Activated CD4-positive, alpha-beta T cell treated with anti-CD3 and anti-CD28 coated beads, Interleukin-2, amount 50 U/mL, for 4 hours (primary cell): ENCODE measurements at places on chromosomes 13 and 19.

- DNase-seq = peak; percentile 98
These were observed 19.7 kb downstream of the RFX1 start for GRCh38 chr19:13986348-13986904.

DNA sequence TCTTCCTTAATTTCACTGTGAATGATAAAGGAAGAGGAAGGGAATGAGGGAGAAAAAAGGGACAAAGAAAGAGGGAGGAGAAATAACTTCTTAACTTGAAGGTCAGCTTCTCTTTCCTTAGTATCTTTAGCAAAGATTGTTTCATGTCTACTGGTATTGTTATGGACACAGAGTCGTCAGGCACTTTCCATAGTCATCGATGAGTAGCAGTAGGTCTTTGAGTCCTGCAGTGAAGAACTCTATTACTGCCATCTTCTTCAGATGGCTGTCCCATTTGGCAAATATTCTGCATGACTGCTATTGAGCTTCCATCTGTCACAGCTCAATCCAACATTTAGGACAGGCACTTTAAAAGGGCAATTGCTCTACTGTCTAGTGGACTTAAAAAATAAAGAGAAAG, 2463.1 kb downstream of the PCDH9 start:
- DNase-seq = no peak

DNA sequence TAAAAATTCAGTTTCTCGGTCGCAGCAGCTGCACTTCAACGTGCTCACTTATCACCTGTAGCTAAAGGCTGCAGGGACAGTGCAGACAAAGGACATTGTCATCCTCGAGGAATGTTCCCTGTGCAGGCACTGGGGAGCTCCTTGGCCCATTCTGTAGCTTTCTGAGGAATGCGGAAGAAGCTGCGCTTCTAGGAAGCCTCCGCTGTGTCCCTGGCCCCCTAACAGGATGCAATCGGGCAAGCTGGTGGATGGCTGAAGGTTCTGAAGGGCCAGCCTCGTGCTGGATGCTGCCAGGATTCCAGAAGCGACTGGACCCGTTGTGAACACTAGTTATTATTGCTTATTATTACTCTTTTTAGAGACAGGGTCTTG, 8.1 kb downstream of the ANO8 start:
- no peak for DNase-seq

DNA sequence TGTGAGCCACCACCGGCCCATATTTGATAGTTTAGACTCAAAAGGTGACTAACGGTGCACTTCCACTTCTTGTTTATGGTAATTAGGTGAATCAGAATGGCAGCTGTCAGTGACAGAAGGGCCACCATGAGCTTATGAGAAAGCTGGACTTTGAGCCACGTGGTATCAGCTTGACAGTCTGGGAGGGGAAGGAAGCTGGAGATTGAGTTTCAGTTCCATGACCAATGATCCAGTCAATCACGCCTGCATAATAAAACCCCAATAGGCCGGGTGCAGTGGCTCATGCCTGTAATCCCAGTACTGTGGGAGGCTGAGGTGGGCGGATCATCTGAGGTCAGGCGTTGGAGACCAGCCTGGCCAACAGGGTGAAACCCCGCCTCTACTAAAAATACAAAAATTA, 8.2 kb downstream of the EID2B start:
- no peak for DNase-seq

GRCh38 chr13:110251193-110251819, 55.7 kb downstream of the COL4A1 start:
- DNase-seq = no peak

DNA sequence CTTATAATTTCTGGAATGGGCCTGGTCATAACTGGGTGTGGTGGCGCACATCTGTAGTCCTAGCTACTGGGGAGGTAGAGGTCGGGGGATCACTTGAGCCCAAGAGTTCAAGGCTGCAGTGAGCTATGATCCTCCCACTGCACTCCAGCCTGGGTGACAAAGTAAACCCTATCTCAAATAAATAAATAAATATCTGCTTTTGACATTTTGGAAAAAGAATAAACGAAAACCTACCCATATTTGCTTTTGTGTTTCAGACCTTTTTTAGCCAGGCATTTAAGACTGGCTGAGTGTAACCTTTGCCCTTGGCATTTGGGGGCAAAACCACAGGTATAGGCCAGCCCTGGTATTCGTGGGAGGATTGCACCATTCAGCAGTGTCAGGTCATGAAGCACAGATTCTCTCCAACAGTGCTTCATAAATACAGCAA, 14.8 kb upstream of the RCBTB2 start:
- no peak for DNase-seq

- no peak for DNase-seq
These were observed 156.9 kb downstream of the USP12 start for GRCh38 chr13:27014406-27015359.

- no peak for DNase-seq
These were observed 2.7 kb downstream of the SPACA6 start for GRCh38 chr19:51695702-51696315.

GRCh38 chr19:12982648-12983047, 12.6 kb upstream of the NFIX start:
- DNase-seq = no peak

GRCh38 chr13:32902874-32903273, 113.3 kb upstream of the KL start:
- DNase-seq = no peak

DNA sequence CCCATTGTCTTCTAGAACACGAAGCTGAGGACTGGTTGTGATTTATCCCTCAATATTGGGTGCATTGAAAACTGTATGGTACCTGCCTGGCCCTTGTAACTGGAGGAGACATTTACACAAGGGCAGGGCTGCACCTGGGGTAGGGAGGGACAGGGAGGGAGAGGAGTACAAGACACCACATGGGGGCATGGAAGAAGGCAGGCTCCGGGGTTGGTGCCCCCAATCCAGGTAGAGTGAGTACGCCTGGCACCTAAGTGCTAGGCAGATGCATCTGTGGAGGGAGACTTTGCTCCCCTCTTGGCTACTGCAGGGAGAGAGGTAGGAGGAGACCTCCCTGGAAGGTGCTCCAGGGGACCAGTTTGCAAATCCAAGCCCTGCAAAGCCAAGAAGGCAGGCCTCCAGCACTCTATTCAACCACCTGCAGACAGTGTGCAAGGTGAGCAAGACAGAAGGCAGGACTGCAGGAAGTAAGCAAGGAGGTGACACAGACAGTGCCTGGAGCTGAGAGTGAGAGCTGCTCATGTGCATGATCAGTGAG, 19.4 kb upstream of the UQCRFS1 start:
- no peak for DNase-seq

DNA sequence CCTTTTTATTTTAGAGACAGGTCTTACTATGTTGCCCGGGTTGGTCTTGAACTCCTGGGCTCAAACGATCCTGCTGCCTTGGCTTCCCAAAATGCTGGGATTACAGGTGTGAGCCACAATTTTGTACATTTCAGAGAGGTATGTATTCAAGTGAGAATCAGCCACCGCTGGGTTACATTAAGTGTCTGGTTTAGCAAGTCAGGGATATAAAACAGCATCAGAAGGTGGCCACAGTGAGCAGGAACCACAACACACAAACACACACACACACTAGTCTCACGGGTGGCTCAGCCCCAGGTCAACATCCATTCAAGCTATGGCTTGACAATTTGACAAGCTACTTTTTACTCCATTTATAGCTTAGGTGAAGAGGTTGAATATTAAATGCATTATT, 20.2 kb downstream of the KLK5 start:
- no peak for DNase-seq

DNA sequence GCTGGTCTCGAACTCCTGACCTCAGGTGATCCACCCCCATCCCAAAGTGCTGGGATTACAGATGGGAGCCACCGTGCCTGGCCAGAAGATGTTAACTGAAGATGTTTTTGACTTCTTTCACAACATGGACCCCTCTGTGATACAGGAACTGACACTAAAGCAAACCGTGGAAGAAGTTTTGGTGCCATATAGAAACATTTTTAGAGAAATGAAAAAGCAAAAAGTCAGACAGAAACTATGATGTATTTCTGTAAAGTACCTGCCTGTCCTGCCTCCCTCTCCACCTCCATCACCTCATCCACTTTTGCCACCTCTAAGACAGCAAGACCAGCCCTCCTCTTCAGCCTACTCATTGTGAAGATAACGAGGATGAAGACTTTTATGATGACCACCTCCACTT, 11.3 kb downstream of the FBXO27 start:
- no peak for DNase-seq

- DNase-seq = no peak
These were observed 2.1 kb downstream of the POU4F1 start for GRCh38 chr13:78601124-78601873.

DNA sequence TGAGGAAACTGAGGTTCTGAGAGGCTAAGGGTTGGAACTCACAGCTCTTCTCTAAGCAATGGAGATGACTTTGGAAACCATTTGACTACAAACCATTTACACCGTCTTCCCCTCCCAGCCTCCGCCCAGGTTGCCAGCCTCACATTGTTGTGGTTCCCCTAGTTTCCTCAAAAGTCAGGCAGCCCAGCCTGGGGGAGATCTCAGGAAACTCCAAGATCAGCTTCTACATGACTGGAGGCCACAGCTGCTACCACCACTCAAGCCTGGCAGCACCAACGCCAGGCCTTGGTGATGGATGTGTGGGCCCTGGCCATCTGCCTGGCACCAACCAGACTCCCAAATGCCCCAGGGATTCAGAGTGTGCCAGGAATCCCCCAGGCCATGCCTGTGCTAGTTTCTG, 207.9 kb downstream of the TSHZ3 start:
- no peak for DNase-seq

- no peak for DNase-seq
These were observed 15.5 kb downstream of the NCAN start for GRCh38 chr19:19227217-19227616.

GRCh38 chr19:13366529-13367143, 139.6 kb downstream of the CACNA1A start:
- DNase-seq = no peak

DNA sequence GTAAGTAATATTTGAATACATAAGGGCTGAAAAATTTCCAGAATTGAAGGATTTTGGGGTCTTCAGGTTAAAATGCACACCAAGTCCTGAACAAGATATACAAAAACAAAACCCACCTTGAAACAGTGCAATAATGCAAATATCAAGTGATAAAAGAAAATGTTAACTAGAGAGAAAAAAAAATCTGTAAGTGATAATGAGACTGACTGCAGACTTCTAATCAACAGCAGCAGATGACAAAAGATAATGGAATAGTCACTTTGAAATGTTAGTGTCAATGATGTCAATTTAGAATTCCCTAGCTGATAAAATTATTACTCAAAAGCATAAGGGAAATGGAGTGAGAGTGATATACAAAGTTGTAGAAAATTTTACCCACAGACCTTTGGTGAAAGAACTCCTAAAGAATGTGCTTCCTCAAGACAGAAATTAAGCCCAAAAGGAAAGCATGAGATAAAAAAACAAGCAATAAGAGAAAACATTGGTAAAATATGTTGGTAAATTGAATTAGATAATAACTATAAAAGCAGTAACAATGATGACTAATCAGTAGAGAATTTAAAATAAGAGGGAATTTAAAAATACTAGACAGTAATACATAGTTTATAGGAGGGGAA, 12.4 kb upstream of the DGKH start:
- DNase-seq = no peak

- DNase-seq = peak; percentile 20
These were observed 927 bp downstream of the LPAR6 start for GRCh38 chr13:48411841-48412531.

GRCh38 chr13:49633710-49634109, 5.4 kb downstream of the ARL11 start:
- no peak for DNase-seq

DNA sequence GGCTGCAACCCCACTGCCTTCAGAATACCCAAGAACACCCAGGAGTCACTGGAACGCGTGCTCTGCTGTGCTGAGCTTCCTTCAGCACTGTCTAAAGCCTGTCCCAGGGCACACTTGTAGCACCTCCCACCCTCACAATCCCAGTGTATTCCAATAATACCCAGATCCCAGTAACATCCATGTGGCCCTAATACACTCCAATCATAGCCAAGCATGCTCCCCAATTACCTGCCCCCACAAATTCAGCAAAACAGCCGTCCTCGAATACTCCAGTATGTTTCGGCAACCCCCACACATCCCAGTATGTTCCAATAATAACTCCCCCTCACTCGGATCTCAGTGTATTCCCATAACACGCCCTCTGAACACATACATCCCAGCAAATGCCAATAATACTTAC, 29.2 kb downstream of the SHANK1 start:
- no peak for DNase-seq

GRCh38 chr13:80901530-80901929, 560.6 kb upstream of the SPRY2 start:
- no peak for DNase-seq

- peak; percentile 23 for DNase-seq
These were observed 13.6 kb downstream of the ACP4 start for GRCh38 chr19:50803633-50804419.

DNA sequence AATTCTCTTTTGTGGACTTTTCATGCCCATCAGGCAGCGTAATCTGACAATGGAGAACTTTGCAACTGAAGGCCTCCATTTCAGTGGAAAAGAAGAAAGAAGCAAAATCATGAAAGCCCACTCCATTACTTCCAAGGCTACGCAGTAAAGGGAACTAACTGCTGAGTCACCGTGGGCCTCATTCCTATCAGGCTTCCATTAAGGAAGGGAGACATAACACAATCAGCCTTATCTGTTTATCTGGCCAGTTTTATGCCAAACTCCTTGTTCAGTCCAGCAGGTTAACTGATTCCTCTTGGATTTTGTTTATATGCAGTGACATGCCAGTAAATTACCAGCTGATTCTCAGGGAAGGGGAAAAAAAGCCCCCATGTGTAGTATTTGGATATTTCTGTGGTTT, 56.8 kb upstream of the KATNAL1 start:
- no peak for DNase-seq

DNA sequence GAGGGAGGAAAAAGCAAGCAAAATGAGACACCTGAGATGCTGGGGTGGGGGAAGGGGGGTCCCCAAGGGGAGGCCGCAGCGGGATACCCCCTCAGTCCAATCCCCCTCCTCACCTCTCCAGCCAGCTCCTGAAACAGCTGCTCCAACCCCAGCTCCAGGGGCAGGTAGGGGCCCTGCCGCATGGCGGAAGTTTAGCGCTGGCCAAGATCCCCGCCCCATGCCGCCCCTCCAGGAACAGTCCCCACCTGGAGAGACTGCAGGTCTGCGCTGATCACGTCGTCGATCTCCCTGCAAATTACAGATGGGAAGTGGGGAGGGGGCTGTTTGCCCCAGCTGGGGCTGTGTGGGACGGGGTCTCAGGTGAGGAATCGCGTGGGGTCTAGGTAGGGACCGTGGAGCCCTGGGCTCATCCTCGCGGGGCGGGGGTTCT, 9.0 kb downstream of the CAPN12 start:
- no peak for DNase-seq

GRCh38 chr19:49436381-49437017, 4.8 kb downstream of the SLC17A7 start:
- peak; percentile 35 for DNase-seq

DNA sequence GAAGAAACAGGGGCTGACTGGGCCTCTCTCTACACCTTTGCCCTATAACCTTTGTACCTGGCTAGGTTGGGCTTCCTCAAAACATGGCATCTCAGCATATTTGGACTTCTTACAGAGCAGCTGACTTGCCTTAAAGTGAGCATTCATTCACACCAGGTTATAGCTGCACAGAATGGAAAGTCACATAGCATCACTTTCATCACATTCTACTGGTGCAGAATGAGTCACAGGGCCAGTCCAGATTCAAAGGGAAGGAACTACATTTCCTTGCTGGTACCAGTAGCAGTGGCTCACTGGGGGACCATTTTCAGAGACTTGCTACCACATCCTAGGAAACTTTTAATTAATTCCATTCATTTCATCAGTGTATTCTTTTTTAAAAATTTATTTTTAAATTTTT, 20.3 kb upstream of the TPTE2 start:
- no peak for DNase-seq

GRCh38 chr13:95536632-95537241, 15.8 kb upstream of the CLDN10 start:
- no peak for DNase-seq

- peak; percentile 1 for DNase-seq
These were observed 16.0 kb upstream of the MRI1 start for GRCh38 chr19:13748169-13748828.
